ENCODE measurements at places on chromosomes 16 and 17.

DNA sequence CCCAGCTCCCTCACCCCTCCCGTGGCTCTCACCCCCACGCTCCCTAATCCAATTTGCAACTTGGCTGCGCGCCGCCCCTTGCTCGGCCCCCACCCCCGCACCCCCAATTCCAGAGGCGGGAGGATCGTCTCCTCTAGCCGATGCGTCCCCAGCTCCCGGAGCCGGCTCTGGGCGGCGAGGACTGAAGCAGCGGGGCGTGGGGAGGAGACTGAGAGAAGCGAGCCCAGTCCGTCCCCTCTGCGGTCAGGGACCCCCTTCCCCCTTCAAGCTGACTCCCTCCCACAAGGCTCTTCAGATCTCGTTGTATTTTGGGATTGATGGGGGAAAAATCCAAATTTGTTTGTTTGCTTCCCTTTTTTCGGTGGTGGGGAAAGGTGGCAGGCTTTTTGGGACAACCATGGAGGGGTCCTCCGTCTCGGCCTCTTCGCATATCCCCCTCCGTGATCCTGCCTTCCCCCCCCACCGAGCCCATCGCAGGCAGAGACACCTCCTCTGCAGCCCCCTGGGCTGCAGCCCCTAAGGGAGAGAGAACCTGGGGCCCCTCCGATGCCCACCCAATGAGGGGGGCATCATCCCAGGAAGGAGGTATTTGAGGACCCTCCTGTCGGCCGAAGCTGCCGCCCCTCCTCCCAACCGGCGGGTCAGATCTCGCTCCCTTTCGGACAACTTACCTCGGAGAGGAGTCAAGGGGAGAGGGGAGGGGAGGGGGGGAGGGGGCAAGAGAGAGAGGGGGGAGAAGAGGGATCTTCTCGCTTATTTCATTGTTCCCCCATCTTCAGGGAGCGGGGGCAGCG lies 466 bp downstream of the NEUROD2 start:
- no peak overlapping the region for H3K27ac ChIP-seq
- DNase-seq, result no peak
- peaks cover 50% of the 10 kb centered on the region for H3K4me1 ChIP-seq
- peaks cover 99% of the 10 kb centered on the region for H3K27me3 ChIP-seq
- H3K36me3 ChIP-seq, result no peaks in the 10 kb centered on the region

- DNase-seq, result no peak
- no peaks in the 10 kb centered on the region for H3K27me3 ChIP-seq
- H3K4me1 ChIP-seq, result no peaks in the 10 kb centered on the region
- H3K36me3 ChIP-seq, result peaks cover 57% of the 10 kb centered on the region
These were observed 22.1 kb downstream of the TRIM25 start for GRCh38 chr17:56891751-56892150.

- peaks cover under 1% of the 10 kb centered on the region for H3K4me1 ChIP-seq
- H3K27ac ChIP-seq, result no peak overlapping the region
- H3K36me3 ChIP-seq, result no peaks in the 10 kb centered on the region
- H3K4me3 ChIP-seq, result no peak overlapping the region
- H3K27me3 ChIP-seq, result no peaks in the 10 kb centered on the region
- DNase-seq, result no peak
These were observed 95.6 kb downstream of the STXBP4 start for GRCh38 chr17:55063885-55064874.

DNA sequence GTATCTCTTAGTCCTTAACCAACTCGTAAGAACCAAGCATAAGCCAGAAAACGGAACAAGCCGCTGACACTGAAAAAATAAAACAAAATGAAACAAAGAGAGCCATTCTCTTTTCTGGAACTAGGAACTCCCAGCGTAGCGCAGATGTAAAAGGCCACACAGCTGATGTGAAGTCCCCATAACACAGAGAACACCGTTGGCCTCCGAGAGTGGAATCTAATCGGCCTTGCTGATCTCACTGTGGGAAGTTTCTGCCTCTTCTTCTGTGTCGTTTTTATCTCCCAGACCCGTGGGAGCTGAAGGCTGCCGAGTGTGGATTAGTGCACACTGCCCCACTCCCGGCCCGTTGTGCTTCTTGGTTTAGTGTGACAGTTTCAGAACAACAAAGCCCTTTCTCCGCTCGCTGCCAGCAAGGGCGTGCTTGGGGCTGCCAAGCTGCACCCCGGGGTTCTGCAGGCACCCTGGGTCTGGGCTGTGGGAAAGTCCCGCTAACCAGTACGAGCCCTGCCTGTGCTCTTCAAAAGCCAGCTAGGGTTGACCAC lies 21.7 kb downstream of the TTYH2 start:
- no peak for DNase-seq
- H3K27me3 ChIP-seq, result no peaks in the 10 kb centered on the region
- peaks cover 8% of the 10 kb centered on the region for H3K36me3 ChIP-seq
- peak overlapping the region; percentile 51 for H3K27ac ChIP-seq
- no peak overlapping the region for H3K4me3 ChIP-seq

GRCh38 chr16:12503191-12503590 lies 300.5 kb downstream of the CPPED1 start:
- H3K36me3 ChIP-seq, result no peaks in the 10 kb centered on the region
- H3K4me3 ChIP-seq, result no peak overlapping the region
- no peaks in the 10 kb centered on the region for H3K4me1 ChIP-seq
- H3K27ac ChIP-seq, result no peak overlapping the region

DNA sequence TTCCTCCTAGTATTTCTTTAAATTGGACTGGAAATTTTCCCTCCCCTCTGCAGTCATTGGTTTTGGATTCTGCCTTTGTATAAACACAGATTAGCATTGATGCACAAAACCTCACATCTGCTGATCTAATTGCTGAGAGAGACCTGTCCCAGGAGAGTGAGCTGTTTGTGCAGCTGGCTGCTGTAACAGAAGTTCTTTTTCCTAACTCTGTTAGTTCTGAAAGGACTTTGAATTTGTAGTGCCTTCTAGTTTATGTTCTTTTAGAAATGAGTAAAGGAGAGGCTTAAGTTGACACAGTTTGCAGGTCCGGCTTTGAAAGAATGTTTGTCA lies 45.2 kb upstream of the KPNB1 start:
- no peak for DNase-seq
- no peaks in the 10 kb centered on the region for H3K27me3 ChIP-seq
- H3K36me3 ChIP-seq, result peaks cover 77% of the 10 kb centered on the region
- peaks cover 3% of the 10 kb centered on the region for H3K4me1 ChIP-seq
- H3K27ac ChIP-seq, result no peak overlapping the region

DNA sequence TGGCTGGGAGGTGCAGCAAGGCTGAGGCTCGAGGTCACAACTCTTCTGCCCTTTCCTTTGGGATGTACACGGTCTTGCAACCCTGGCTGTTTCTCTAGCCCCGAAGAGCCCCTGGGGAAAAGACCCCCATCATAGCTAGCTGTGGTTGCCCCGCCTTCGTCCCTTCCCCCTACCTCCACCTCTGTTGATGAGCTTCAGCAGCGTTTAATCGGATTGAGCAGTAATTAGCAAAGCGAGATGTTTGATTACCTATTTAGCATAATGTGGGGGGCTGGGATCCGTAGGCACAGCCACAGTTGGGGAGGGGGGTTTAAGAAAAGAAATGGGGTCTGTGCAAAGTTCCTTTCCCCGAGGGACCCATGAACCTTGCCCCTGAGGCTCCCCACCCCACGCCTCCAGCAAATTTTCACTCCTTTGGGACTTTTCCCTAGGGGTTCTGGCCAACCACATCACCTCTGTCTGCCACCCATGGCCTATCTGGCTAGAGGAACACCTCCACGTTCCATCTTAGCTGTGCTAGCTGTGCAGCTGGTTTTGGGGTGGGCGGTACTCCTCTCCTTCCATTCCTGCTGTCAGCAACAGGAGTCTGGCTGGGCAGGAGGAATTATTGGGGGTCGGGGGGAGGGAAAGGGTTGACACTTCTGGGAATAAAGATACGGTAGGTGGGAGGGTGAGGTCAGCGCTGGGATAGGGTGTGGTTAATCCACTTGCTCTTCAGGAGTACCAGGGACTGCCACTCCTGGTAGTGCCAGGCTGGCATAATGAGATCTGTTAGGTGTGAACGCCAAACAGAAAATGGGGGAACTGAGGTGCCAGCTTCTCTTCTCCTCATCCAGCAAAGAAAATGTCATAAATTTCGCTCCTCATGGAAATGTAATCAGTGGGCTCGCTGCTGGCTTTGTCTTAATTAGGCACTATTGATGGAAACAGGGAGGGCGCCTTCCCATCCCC lies 1.3 kb upstream of the DNAH2 start:
- H3K27ac ChIP-seq, result peak overlapping the region; percentile 75
- H3K36me3 ChIP-seq, result no peaks in the 10 kb centered on the region
- peak overlapping the region; percentile 65 for H3K4me3 ChIP-seq
- H3K4me1 ChIP-seq, result peaks cover 22% of the 10 kb centered on the region
- H3K27me3 ChIP-seq, result peaks cover 20% of the 10 kb centered on the region

DNA sequence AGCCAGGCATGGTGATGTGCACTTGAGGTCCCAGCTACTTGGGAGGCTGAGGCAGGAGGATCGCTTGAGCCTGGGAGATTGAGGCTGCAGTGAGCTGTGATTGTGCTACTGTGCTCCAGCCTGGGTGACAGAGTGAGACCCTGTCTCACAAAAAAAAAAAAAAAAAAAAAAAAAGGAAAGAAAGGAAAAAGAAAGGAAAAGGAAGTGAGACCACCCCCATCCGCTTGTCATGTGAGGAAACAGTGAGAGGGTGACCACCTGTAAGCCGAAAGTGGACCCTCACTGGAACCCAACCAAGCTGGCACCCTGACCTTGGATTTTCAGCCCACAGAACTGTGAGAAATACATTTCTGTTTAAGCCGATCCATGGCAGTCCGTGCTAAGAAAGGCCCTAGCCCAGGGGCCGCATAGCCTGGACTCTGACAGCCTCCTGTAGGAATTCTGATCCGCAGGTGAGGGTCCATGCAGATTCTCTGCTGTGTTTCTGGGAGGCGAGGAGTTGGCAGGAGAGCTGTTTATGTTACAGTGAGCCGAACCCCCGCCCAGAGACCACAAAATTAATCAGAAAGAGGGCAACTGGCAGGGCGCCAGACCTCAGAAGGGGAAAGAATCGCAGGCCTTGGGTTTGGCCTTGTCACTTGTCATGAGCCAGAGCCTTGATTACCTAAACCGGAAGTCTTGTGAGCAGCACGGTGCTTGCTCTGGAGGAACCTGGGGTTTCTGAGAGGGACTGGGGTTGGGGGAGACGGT lies 945 bp downstream of the SGSH start:
- H3K4me1 ChIP-seq, result peaks cover 48% of the 10 kb centered on the region
- H3K36me3 ChIP-seq, result peaks cover 33% of the 10 kb centered on the region
- H3K27me3 ChIP-seq, result no peaks in the 10 kb centered on the region
- DNase-seq, result peak; percentile 93

GRCh38 chr17:82113941-82114340 lies 15.9 kb upstream of the FASN start:
- H3K36me3 ChIP-seq, result peaks cover 8% of the 10 kb centered on the region
- DNase-seq, result no peak
- H3K4me3 ChIP-seq, result no peak overlapping the region
- no peak overlapping the region for H3K27ac ChIP-seq

- no peaks in the 10 kb centered on the region for H3K4me1 ChIP-seq
- no peak overlapping the region for H3K4me3 ChIP-seq
- H3K27ac ChIP-seq, result no peak overlapping the region
These were observed 395.8 kb downstream of the NPIPA8 start for GRCh38 chr16:17940584-17941364.

GRCh38 chr16:16890964-16891363 lies 512.0 kb downstream of the NPIPA7 start:
- H3K27me3 ChIP-seq, result no peaks in the 10 kb centered on the region
- peak; percentile 68 for DNase-seq
- no peaks in the 10 kb centered on the region for H3K4me1 ChIP-seq

DNA sequence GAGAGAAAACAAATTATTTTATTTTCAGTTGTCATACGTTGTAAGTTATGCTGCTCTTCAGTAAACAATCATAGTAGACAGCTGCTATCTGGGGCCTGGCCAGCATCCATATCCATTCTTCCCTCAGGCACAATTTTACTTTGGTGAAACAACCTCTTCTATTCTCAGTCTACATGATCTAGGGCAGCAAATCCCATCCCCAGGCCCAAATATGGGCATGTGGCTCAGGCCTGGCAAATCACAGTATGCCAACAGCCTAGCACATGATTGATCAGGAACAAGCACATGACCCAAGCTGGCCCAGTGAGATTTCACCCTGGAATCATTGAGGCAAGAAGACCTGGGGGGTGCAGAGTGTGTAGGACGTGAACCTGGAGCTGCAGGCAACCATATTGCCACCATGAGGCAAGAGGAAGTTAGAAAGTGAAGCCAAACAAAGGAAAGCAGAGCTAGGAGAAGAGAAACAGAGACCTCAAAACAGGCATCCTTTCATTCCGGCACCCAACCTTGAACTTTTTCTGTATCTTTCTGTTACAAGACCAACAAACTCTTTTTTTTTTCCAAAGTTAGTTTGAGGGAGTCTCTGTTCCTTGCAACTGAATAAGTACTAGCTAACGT lies 10.3 kb upstream of the ABCC12 start:
- no peak overlapping the region for H3K27ac ChIP-seq
- no peak for DNase-seq
- no peak overlapping the region for H3K4me3 ChIP-seq
- H3K27me3 ChIP-seq, result no peaks in the 10 kb centered on the region

DNA sequence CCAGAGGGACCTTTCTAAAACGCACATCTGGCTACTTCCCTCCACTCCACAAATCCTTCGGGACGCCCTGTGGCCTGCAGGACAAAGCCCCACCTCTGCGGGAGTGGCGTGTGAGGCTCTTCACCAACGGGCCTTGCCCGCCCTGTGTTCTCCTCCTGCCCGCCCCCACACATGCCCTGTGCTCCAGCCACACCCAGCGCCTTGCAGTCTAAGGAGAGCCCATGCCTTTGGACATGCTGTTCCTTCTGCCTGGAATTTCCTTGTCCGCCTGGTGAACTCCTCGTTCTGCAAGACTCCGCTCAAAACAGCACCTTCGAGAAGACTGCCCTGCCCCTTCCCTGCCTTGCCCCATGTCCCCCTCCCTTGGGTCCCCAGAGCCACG lies 7.4 kb downstream of the ELOB start:
- H3K27ac ChIP-seq, result peak overlapping the region; percentile 8
- no peaks in the 10 kb centered on the region for H3K27me3 ChIP-seq
- no peak for DNase-seq
- H3K4me3 ChIP-seq, result no peak overlapping the region
- peaks cover 55% of the 10 kb centered on the region for H3K4me1 ChIP-seq
- peaks cover 96% of the 10 kb centered on the region for H3K36me3 ChIP-seq

DNA sequence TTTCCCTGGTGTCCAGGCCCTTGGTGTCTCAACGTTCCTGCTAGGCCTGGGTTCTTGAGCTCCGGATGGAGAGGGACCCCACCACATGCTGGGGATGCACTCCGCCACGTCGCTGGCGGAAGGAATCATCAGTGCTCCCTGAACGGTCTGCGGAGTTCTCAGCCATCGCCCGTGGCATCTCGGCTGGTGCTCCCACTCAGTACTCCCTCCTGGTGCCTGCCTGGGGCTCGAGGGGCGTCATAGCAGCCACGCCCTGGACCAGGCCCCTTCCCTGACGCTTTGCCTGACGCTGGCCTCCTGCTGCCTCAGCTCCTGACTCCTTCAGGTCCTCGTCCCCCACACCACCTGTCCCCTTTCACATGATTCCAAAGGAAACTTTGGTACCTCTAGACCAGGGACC lies 95.9 kb upstream of the CIBAR2 start:
- DNase-seq, result no peak
- H3K4me1 ChIP-seq, result peaks cover 96% of the 10 kb centered on the region
- peak overlapping the region; percentile 81 for H3K27ac ChIP-seq
- H3K4me3 ChIP-seq, result no peak overlapping the region

GRCh38 chr17:10031127-10031526 lies 126.1 kb upstream of the RCVRN start:
- peaks cover 48% of the 10 kb centered on the region for H3K4me1 ChIP-seq
- H3K36me3 ChIP-seq, result peaks cover 10% of the 10 kb centered on the region
- DNase-seq, result no peak
- no peak overlapping the region for H3K4me3 ChIP-seq
- H3K27ac ChIP-seq, result no peak overlapping the region
